ENCODE measurements at places on chromosomes 12 and 14.
A peak's percentile ranks its signal among the peaks of the same experiment; 100 is the strongest.

DNA sequence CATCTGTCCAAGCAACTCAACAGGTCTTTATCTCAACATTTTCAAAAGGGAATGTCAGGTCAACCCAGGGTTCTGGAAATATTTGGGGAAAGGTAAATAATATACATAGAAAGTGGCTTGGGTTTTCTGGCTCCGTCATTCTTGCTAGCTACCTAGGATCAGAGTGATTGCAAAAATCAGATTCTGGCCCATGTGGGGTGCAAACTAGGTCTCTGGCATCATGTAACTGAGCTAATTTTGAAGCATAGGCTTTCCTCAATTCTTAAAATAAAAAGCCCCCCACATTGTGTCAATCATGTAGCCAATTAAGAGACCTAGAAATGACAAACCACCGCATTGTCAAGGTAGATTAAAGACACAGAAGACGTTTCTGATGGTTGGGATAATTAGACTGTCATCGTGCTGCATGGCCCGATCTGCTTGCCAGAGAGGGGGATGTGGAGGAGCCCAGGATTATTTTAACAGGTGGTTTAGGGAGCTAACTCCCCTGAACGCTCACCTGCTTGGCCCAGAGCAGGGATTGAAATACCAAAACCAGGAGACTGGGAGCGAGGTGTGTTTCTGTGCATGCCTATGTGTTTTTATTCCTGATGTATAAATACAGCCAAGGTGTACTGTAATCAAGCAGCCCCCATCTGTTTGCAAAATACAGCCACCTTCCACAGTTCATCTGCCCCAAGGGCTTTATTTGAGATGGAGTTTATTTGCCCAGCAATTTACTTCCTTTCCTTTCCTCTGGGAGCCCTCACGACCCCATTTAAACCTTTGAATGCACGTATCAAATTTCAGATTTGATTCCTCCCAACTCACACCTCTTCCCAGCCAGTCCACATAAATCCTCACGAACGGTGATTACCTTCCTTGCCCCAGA lies 189.5 kb downstream of the TTC8 start:
- DNase-seq, result no peak

DNA sequence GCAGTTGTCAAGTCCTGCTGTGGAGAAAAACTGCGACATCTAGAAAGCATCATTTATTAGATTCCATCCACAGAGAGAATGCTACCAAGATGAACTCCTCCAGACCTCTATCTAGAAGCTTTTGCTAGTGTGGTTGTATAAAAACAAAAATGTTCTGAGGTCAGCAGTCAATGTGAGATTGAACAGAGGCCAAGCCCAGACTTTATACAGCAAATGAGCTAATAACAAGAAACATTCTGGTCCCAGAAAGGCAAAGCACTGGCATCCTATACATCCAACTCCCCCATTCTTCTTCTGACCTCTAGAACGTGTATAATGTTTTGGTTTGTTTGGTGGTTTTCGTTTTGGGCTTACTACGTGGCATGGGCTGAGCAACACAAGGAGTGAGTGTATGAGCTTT lies 26.7 kb upstream of the RIN3 start:
- no peak for DNase-seq

- no peak for DNase-seq
Observed at GRCh38 chr12:108914121-108914531, 34.2 kb downstream of the DAO start.

- DNase-seq, result no peak
Observed at GRCh38 chr12:53298164-53298563, 1.3 kb upstream of the MYG1 start.

DNA sequence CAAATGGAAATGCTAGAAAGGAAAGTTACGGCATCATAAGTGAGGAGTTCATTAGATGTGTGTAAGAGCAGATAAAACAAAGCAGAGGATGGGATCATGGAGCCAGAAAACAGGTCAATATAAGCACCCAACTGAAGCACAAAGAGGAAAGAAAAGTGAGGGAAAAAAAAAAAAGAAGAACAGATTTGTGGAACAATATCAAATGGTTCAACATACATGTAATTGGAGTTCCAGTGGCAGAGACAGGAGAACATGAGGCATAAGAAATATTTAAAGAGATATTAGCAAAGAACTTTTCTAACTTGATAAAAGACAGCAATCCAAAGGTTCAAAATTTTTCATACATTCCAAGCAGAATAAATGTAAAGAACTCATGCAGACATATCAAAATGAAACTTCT lies 54.1 kb downstream of the SPTSSA start:
- DNase-seq, result no peak

GRCh38 chr12:108340037-108340436 lies 926 bp upstream of the CMKLR1 start:
- DNase-seq, result no peak

- DNase-seq, result peak; percentile 20
Observed at GRCh38 chr12:41521872-41522379, 333.8 kb downstream of the PDZRN4 start.

DNA sequence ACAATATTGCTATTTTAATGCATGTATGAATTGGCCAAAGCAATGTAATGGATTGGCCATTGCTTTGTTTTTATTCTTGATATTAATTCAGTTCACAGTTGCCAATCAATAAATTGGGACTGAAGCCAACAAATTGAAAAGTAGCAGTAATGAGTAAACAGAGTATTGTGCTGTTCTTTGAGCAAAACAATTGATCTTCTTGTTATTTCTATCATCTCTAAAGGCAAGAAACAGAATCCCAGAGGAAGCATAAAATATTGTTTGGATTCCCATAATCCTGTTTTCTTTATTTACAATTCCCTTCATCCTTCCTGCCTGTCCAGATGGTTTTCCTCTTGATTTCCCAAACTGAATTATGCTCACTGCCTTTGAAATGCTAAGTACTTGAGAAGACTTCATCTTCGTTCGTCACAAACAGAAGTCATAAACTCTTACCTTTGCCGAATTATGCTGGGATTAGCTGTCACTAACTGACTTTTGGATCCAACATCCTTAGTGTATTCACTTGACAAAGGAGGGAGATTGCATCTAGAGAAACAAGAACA lies 85.9 kb downstream of the ST8SIA1 start:
- no peak for DNase-seq

DNA sequence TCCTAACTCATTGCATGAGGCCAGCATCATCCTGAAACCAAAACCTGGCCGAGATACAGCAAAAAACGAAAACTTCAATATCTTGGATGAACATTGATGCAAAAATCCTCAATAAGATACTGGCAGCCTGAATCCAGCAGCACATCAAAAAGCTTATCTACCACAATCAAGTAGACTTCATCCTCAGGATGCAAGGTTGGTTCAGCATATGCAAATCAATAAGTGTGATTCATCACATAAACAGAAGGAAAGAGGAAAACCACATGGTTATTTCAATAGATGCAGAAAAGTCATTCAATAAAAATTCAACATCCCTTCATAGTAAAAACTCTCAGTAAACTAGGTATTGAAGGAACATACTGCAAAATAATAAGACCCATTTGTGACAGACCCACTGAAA lies 56.5 kb upstream of the PPFIA2 start:
- DNase-seq, result no peak

GRCh38 chr14:75242546-75243273 lies 35.9 kb upstream of the FOS start:
- DNase-seq, result no peak

GRCh38 chr12:15192720-15193119 lies 28.5 kb downstream of the RERG start:
- DNase-seq, result no peak

- no peak for DNase-seq
Observed at GRCh38 chr12:128178966-128179365, 88.0 kb upstream of the TMEM132C start.

GRCh38 chr14:37198907-37199306 lies 1.2 kb downstream of the MIPOL1 start:
- no peak for DNase-seq

DNA sequence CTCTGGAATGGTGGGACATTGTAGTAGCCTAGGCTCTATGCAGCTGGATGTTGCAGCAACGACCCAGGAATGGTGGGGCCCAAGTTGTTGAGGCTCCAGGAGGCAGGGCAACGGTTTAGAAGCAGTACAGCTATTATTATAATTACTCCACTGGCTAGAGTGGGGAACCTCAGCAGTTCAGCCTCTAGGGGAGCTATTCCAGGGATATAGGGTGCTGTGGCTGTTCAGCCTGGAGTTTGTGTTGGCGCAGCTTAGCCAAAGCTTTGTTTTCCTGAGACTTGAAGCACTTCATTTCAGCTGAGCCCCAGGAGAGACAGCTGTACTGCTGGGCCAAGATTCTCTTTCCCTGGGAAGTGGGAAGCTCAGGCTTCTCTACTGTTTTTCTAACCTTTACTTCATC lies 1023.0 kb upstream of the ATXN7L3B start:
- DNase-seq, result no peak

GRCh38 chr12:65275627-65276026 lies 2.9 kb upstream of the MSRB3 start:
- DNase-seq, result no peak

- DNase-seq, result no peak
Observed at GRCh38 chr12:132439333-132439904, 50.5 kb upstream of the FBRSL1 start.

- no peak for DNase-seq
Observed at GRCh38 chr12:83603106-83603505, 916.4 kb downstream of the TMTC2 start.

- DNase-seq, result no peak
Observed at GRCh38 chr14:68611599-68611998, 181.3 kb downstream of the ZFP36L1 start.

DNA sequence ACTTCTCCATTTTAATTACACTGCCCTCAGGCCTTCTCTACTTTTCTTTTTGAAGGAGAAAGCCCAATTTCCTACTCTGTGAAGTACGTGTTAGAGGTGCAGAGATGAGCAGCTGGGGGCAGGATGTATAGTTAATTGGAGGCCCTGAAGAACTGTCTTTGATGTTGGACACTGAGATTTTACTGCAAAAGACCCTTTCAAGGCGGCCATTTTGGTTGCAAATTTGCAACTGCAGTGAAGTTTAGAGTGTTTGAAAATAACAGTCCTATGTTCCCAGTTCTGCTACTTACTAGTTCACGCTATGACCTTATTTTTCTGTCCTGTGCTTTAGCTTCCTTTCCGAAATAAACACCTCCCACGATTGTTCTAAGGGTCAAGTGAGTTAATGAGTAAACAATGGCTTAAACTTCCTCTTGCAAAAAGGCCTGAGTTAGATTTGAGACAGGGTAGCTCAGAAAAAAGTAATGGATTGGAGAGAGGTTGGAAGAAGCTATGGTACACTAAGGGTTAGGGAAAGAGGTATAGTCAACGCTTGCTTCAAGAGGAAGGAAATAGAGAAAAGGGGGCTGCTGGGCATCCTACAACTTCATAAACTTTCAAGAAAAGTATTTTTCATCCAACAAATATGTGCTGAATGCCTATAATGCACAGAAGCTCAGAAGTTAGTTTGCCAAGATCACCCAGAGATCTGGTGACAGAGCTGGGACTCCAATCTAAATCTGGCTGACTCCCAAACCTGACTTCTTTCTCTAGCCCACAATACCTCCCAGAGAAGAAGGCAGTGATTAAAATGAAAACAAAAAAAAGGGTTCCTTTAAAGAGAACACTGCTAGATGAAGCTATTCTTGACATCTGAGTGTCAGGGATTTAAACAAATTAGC lies 26.4 kb upstream of the DICER1 start:
- no peak for DNase-seq

DNA sequence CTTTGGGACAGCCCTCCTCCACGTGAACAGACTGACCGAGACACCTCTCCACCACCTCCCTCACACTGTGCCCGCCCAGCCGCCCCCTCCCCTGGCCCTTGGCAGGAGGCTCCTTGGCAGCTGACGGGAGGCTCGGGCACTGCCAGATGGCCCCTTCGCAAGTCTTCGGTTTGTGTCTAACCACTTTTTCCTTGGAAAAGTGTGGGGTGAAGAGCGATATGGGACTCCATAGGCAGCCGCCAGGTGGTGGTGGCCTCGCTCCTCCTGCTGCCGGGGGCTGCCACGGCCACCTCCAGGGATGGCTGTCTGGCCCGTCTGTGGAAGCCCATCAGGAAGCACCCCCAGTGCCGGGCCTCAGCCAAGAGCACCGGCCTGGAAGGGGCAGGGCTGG lies 58.7 kb downstream of the LRCOL1 start:
- no peak for DNase-seq

GRCh38 chr14:33810308-33810707 lies 140.6 kb downstream of the EGLN3 start:
- DNase-seq, result no peak

GRCh38 chr14:90778571-90779255 lies 37.5 kb downstream of the TTC7B start:
- DNase-seq, result no peak

- DNase-seq, result no peak
Observed at GRCh38 chr12:203462-204260, 10.3 kb downstream of the SLC6A12 start.

GRCh38 chr12:100842156-100842555 lies 47.6 kb downstream of the ANO4 start:
- no peak for DNase-seq

GRCh38 chr12:73124480-73124879 lies 852.3 kb downstream of the TRHDE start:
- no peak for DNase-seq

DNA sequence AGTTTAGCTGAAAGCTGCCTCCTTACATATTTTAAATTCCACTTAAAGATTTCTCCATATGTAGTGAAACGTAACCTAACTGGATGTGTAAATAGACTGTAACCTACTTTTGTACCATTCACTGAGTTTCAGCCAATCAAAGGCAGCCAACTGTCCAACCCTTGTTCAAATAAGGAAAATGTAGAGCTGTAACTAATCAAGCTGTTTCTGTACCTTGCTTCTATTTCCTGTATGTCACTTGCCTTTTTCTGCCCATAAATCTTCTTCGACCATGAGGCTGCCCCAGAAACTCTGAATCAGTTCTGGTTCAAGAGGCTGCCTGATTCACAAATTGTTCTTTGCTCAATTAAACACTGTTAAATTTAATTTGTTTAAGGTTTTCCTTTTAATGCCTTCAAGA lies 6.3 kb downstream of the SLC7A8 start:
- no peak for DNase-seq

GRCh38 chr14:89619596-89619995 lies 202.6 kb upstream of the FOXN3 start:
- DNase-seq, result no peak

- no peak for DNase-seq
Observed at GRCh38 chr12:30877105-30877875, 49.3 kb upstream of the TSPAN11 start.

DNA sequence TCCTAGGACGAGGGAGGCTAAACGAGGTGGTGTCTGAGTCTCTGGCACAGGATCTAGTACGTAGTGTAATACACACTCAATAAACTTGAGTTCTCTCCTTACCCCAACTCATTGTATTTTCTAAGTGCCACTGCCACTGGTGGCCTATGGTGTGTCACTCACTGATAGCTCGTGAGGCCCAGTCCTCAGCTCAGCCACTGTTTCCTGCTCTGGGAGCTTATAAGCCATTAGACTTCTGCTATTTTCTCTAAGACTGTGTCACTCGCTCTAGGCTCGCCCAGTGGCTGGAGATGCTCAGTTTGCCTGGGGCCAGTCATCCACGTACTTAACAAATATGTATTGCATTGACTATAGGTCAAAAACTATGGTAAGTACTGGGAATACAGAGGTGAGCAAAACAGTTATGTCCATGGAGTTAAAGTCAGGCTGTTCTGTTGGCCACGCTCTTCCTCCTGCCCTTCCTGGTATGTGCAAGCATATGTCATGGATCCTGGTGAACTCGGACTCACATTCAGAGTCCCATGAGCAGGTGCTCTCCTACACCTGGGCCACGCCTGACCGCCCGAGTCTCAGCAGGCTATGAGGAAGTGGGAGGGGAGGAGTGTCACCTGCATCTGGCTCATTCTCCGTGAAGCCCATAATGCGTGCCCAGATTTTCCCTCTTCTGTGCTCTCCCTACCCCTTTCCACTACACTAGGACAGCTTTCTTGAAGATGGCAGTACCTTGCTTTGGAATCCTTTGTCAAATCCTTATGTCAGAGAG lies 41.6 kb downstream of the DEGS2 start:
- no peak for DNase-seq

GRCh38 chr12:11578461-11578993 lies 70.9 kb upstream of the ETV6 start:
- no peak for DNase-seq

Measured in hematopoietic multipotent progenitor cell treated with erythropoietin and hydrocortisone succinate and interleukin-3 and kit ligand, for 17 days (in vitro differentiated cells).